ENCODE measurements at places on chromosomes 12 and 14. TPM values are rescaled to one million over a fixed set of nuclear protein-coding genes. Genes with fewer than 3 reads are reported as not detected.

GRCh38 chr12:81203671-81204204, 125.9 kb downstream of the ACSS3 start:
- no peak for DNase-seq

GRCh38 chr12:9364224-9365176, 156.3 kb upstream of the PZP start:
- no peak for DNase-seq

DNA sequence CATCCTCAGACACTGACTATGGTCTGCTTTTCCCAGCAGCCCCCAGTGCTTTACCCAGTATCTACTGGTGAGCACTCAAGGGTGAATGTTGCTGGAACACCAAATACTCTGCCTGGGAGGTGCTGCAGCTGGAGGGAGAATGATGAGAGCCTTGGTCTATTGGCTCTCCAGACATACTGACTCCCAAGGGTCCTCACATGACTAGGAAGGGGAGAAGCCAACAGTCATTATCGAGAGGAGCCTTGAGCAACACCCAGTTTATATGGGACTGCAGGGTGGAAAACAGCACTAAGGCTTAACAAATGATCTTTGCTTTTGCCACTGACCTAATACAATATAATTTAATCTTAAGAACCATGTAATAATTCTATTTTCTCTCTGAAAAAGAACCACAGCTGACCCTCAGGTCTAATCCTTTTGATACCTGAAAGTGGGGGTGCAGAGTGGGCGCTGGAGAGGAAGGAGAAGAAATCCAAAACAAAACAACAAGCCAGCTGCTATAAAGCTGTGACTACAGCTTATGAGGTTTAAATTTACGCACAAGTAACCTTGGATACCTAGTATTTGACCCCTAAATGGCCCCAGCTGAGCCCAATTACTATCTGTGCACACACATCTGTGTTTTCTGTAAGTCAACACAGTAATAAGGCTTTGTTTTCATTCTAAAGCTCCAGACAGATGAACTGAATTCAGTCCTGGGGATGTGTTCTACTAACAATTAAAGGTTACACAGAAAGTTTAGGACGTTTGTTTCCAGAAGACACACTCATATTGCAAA, 107.8 kb upstream of the GRIP1 start:
- DNase-seq, result no peak

GRCh38 chr14:96844857-96845570, 47.8 kb downstream of the VRK1 start:
- DNase-seq, result no peak

DNA sequence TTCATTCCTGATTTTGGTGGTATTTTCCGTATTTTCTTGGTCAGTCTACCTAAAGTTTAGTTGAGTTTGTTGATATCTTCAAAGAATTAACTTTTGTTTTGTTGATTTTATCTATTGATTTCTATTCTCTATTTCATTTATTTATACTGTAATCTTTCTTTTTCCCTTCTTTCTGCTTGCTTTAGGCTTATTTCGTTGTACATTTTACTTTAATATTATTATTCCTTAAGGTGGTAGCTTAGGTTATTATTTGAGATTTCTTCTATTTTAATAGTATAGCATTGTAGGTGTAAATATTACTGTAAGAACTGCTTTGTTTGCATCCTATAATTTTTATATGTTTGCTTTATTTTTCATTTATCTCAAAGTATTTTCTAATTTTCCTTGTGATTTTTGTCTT, 21.4 kb upstream of the KLRF1 start:
- no peak for DNase-seq

GRCh38 chr12:100724071-100724470, 70.5 kb upstream of the ANO4 start:
- no peak for DNase-seq

GRCh38 chr12:24952389-24952788, 3.5 kb upstream of the BCAT1 start:
- no peak for DNase-seq

GRCh38 chr14:97387252-97387874, 590.2 kb downstream of the VRK1 start:
- no peak for DNase-seq

- no peak for DNase-seq
Observed at GRCh38 chr14:34691206-34691605, 23.2 kb downstream of the CFL2 start.

- DNase-seq, result no peak
Observed at GRCh38 chr14:92507174-92507768, 6.3 kb upstream of the RIN3 start.

DNA sequence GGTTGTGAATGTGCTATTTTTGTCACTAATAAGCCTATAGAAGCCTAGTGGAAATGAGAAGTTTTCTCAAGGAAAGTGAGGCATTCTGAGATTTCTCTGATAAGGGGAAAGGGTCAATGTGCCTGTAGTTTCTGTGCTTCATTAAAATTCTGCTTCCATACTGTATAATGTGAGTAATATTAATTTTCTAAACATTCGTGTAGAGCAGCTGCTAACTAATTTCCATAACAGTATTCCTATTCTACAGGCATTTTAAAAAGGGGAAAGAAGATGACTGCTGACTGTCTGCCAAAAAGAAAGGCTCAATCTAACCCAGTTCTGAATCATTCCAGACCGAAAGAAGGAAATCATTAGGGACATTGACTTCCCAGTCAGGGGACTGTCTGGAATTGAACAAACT, 293.3 kb upstream of the TMPO start:
- DNase-seq, result no peak

GRCh38 chr14:60654334-60654821, 5.1 kb upstream of the SIX1 start:
- DNase-seq, result no peak

DNA sequence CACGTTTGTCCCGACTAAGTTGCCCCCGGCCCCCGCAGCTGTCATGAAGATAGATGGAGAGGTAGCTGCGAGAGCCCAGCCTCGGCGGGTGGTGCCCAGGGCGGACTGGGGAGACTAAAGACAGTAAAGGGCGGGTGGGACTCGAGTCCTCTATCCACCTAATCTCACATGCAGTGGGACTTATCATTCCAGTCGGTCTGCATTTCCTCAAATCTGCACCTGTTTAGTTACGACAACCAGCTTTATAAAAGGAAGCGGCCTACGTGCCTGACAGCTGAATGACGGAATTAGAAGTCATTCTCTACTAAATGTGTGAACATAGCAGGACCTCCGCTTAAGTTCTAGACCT, 109.8 kb upstream of the EGLN3 start:
- DNase-seq, result no peak

- no peak for DNase-seq
Observed at GRCh38 chr12:63521706-63522105, 146.6 kb downstream of the DPY19L2 start.

- DNase-seq, result no peak
Observed at GRCh38 chr12:22299294-22299912, 35.1 kb downstream of the ST8SIA1 start.

- no peak for DNase-seq
Observed at GRCh38 chr14:98444077-98444476, 827.9 kb downstream of the BCL11B start.

- no peak for DNase-seq
Observed at GRCh38 chr14:45242706-45243105, 10.3 kb downstream of the MIS18BP1 start.

DNA sequence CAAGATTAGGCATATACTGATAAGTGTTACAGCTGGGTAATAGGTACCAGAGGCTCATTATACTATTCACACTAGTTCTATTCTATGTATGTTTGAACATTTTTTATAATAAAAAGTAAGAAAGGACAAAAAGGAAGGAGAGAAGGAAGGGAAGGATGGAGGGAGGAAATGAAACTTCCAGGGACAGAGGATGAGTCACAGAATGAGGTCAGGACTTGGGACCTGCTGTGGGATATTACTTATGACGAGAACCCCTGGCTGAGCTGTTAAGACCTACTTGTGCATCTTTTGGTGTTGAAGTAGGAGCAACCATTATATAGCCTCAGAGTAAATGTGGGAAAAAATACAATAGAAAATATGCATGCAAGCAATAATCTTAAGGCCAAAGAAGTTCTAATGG, 16.7 kb upstream of the TMEM260 start:
- no peak for DNase-seq

- DNase-seq, result no peak
Observed at GRCh38 chr12:124676714-124677462, 109.5 kb upstream of the NCOR2 start.

DNA sequence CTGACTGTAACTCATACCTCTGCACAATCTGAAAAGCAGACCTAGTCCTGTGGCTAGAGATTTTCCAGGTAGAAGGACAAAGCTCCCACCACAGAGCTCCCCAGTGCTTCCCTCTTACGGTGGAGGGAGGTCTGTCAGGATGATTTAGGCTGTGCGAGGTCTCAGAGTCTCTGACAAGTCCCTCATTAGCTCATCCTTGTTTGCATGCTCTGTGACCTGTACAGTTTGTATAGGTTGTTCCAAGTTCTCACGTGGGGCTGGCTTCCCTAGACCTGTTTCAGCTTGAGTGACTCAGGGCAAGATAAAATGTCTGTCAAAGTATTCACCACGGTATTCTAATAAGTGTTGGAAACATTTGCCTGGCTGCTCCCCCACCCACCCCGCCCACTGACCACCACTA, 34.8 kb downstream of the ASCL1 start:
- DNase-seq, result no peak

DNA sequence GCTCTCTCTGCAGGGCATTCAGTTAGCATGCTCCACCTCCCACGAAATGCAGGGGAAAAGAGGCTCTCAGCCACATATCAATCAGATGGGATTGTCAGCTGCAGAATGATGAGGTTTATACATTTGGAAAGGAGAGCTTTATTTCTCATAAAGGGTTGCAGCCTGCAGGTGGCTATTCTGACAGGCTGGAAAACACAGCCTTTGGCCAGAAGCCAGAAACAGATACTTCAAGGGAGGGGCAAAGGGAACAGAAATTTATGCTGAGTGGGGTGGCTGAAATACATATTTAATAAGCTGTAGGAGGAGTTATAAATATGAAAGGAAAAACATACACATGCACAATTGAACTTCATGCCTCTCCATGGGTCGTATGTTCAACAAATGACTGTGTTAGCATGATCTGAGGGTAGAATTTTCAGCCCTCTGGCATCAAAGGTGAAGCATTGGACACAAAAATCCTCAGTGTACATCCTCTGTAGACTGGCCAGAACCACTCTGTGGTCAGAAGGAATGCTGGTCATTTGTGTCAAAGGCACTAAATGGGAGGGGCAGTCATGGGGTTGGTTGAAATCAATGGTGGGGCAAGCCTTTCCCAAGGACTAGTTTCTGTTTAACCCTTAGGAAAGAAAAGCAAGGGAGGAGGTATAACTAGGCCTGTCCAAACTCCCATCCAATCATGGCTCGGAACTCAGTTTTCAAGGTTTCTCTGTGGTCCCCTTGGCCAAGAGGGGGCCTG, 62.4 kb downstream of the TMX1 start:
- no peak for DNase-seq

DNA sequence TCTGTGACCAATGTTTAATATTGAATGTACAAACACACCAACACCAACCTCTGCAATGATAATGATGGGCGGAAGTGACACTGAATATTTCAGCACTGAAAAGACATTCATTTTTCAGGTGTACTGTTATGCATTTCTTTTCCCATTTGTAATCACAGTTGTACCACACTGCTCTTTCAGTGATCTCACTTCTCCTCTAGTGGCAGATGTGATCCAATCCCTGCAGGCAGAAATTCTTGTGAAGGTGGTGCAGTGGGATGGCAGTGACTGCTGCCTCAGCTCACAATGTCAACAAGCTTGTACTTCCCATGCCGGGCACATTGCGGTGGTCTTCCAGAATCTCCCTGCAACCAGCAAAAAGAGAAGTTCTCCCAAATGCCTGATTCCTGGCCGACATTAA, 23.0 kb upstream of the ERGIC2 start:
- no peak for DNase-seq

DNA sequence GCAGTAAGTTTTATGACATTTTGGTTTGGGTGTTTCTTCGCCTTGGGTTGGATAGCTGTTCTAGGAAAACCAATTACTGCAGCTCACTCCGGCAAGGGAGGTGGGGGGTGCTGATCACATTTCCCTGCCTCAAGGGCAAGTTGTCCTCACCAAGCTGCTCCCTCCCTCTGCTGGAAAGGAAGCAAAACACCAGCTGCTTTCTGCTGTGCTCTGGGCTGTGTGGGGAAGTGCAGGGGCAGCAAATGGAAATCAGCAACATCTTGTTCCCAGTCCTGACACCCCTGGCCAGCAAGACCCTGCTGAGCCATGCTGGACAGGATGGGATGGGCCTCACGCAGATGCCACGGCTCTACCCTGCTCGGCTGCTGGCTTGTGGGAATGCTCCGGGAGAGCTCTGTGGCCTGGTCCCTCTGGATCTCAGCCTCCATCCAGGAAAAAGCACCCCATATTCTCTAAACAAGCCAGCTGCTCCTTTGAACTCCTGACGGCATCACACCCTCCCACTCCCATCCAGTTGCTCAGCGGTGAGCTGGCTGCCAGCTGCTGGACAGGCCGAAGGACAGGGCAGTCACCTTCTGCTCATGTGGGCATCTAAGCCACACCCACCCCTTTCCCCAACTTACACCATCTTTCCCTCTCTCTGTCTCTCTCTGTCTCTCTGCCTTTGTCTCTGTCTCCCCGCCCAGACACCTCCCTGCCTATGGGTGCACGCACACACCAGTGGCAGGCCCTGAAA, 52.4 kb upstream of the EIF5 start:
- DNase-seq, result no peak

- no peak for DNase-seq
Observed at GRCh38 chr12:26378711-26379110, 183.3 kb downstream of the SSPN start.

- DNase-seq, result no peak
Observed at GRCh38 chr14:103169954-103170353, 46.7 kb downstream of the TNFAIP2 start.

GRCh38 chr12:98388126-98388525, 127.3 kb upstream of the TMPO start:
- DNase-seq, result no peak

GRCh38 chr12:88752183-88752582, 171.9 kb upstream of the KITLG start:
- DNase-seq, result no peak

DNA sequence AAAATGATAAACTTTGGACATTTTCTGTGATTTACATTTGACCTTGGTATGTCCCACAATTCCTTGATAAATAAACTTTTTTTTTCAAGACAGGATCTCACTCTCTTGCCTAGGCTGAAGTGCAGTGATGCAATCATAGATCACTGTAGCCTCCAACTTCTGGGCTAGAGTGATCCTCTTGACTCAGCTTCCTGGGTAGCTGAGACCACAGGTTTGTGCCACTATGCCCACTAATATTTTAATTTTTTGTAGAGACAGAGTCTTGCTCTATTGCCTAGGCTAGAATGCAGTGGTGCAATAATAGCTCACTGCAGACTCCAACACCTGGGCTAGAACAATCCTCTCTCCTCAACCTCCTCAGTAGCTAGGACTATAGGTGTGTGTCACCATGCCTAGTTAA, 79.1 kb upstream of the PTGDR start:
- DNase-seq, result no peak

The COCH gene
- 0.60 TPM for total RNA-seq

The ENDOU gene
- total RNA-seq, result 0.12 TPM

The C12orf54 gene
- total RNA-seq, result not detected

The GPR135 gene
- 2.6 TPM for total RNA-seq

The TRHDE gene
- 0.08 TPM for total RNA-seq

The DIO2 gene
- 9.5 TPM for total RNA-seq

The FOXN4 gene
- total RNA-seq, result not detected

The PTPRR gene
- total RNA-seq, result 0.85 TPM

Measured in heart left ventricle (tissue), 16 donors.